ENCODE measurements at places on chromosomes 16 and 17.

DNA sequence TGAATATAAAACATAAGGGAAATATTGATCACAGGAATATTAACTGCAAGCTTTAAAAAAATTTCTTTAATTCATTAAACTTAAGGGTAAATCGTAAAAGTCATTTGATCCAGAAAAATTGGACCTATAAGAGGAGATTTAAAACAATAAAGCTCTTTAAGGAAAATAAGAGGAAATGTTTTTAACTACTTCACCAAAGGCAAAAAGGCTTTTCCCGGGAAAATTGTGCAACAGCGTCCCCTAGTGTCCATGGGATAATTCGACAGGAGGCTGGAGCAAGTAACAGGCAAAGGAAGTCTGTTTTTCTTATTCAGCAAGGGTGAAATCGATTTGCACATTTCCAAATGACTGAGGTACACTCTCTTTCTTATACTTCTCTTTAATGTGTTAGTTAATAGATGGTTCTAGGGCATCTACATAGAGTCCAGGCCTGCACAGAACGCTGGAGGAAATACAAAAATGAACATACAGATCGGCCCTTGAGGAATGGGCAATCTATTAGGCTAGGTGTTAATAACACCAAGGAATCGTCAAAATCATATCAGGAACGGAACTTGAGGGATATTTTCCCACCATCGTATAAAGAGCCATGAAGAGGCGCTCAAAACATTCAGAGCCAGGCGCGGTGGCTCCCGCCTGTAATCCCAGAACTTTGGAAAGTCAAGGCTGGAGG is 61.4 kb downstream of the ZNF18 start:
- no peak for DNase-seq

DNA sequence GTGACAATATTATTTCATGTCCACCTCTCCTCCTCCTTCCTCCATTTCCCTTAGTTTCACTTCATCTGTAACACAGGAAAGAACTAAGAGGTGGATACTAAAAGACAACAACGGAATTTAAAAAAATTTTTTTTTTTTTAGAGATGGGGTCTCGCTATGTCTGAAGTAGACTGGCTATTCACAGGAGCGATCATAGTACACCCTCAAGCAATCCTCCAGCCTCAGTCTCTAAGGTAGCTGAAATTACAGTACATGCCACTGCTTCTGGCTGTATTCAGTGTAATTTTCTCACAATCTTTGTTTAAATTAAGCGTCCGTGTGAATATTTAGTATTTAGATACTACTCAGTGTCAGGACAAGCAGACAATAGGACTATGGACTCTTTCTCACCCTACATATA is 35.6 kb downstream of the FBXL20 start:
- no peak for DNase-seq

DNA sequence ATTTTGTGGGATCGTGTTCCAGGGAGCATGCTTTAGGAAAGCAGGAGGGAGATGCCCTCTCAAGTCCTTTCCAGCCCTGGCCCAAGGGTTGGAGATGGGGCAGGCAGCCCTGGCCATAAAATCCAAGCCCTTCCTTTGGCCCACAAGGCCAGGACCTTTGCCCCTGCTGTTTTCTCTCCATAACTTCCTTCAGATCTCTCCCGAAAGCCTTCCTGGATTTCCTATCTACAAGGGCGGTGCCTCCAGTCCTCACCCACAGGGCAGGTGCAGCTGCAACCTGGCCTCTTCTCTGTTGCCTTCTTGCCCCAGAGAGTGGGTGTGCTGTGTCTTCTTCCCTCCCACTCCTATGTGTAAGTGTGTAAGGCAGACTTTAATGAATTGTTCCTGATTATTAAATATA is 8.5 kb upstream of the PDP2 start:
- DNase-seq, result no peak

GRCh38 chr17:68011199-68011665 is 15.0 kb upstream of the C17orf58 start:
- DNase-seq, result peak; percentile 49

DNA sequence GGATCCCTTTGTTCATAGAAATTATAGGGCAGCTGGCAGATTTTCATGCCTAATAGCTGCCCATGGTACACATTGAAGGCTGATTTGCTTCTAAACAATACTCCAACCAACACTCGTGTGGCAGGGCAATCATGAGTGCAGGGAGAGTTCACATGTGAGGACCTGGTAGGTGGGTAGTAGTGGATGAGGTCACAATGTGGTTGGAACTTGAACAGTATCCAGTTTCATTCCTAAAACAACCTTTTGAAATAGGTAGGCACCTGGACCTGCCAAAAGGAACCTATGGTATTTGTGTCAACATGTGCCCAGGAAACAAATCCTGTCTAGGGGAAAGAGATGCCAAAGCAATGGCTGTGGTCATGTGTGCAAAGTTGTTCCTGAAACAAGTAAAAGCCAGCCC is 32.8 kb downstream of the CCL4 start:
- DNase-seq, result no peak
